ENCODE measurements at places on chromosomes 5 and 9. TPM values are rescaled to one million over a fixed set of nuclear protein-coding genes. Genes with fewer than 3 reads are reported as not detected.

DNA sequence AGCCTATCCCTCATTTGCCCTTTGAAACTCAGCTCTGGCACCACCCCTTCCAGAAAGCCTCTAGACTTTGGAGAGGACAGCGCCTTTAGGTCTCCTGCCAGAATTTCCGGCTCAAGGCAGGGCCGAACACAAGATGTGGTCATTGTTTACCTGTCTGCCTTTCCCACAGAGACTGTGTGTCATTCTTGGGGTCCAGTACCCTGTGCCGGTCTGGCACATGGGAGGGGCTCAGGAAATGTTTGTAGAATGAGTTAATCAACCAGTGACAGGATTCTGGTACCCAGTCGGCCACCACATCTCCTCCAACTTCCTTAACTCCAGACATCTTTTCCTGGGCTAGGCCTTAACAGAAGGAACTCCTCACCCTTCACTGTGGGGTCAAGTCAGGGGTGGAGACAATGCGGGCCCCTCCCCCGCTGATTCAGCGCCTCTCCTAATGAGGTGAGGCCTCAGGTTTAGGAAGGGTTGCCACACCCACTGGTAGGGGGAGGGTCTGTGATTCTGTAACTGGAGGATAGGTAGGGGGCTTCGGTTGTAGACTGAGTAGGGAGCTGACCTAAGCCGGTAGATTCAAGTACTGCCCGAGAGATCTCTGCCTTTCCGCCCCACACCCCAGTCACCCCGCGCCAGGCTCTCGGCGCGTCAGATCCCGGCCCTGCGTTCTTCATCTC, 29.3 kb downstream of the PCDH1 start:
- DNase-seq: peak; percentile 62
- peak overlapping the region; percentile 86 for H3K27ac ChIP-seq
- no peaks in the 10 kb centered on the region for H3K27me3 ChIP-seq
- H3K4me1 ChIP-seq: peaks cover 20% of the 10 kb centered on the region
- peak overlapping the region; percentile 69 for H3K4me3 ChIP-seq
- no peaks in the 10 kb centered on the region for H3K36me3 ChIP-seq

DNA sequence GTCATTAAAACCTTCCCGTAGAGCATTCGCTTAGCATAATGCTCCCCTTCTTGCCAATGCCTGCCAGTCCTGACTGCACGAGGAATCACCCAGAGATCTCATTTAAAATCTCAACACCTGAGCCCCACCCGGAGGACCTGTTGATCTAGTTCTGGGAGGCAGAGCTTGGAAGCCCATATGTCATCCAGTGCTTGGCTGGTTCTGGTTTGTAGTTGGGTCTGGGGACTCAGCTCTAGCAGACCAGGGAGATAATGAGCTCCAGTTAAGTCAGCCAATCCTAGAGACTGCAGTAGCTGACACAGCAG, 131.8 kb upstream of the DAP start:
- no peaks in the 10 kb centered on the region for H3K27me3 ChIP-seq
- H3K4me1 ChIP-seq: no peaks in the 10 kb centered on the region

DNA sequence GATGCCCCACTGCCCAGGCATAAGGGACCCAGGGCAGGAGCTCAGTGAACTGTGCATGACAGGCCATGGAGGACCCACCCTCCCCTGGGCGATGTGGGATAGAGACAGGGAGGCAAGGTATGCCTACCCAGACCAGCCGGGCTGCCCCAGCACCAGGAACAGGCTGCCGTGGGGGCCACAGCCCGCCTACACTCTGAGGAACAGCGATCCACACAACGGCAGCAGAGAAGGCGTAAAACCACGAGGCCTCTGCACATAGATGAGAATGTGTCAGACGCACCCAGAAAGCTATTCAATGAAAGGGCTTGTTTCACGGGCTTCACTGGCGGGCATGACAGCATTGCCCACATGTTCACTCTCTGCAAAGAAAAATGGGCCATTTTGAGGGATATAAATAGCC, 49.5 kb downstream of the SEMA4D start:
- no peak overlapping the region for H3K27ac ChIP-seq
- H3K27me3 ChIP-seq: no peaks in the 10 kb centered on the region
- H3K4me3 ChIP-seq: no peak overlapping the region
- no peaks in the 10 kb centered on the region for H3K36me3 ChIP-seq
- no peaks in the 10 kb centered on the region for H3K4me1 ChIP-seq

DNA sequence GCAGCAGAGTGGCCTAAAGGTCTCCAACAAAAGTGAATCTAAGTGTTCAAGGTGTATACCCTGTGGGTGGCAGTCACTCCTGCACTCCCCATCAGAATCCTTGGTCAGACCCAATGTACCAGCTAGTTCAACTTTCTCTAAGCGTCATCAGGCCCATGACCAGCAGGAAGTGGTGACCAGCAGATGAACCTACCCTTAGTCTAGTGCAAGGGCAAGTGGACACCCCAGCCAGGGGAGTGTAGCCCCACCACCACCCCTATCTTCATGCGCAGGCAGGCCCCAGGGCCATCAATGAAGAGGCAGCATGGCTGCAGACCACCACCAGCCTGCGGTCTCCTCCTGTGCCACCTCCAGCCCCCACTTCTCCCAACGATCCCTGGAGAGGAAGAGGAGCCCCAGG, 213.1 kb downstream of the AGTPBP1 start:
- no peaks in the 10 kb centered on the region for H3K4me1 ChIP-seq
- no peaks in the 10 kb centered on the region for H3K36me3 ChIP-seq
- no peak overlapping the region for H3K4me3 ChIP-seq
- H3K27me3 ChIP-seq: peaks cover 5% of the 10 kb centered on the region
- no peak overlapping the region for H3K27ac ChIP-seq
- DNase-seq: no peak

- H3K36me3 ChIP-seq: no peaks in the 10 kb centered on the region
- DNase-seq: no peak
- H3K27me3 ChIP-seq: no peaks in the 10 kb centered on the region
- no peak overlapping the region for H3K27ac ChIP-seq
- no peak overlapping the region for H3K4me3 ChIP-seq
- no peaks in the 10 kb centered on the region for H3K4me1 ChIP-seq
Observed at GRCh38 chr5:160991205-160991604, 139.2 kb upstream of the ATP10B start.

DNA sequence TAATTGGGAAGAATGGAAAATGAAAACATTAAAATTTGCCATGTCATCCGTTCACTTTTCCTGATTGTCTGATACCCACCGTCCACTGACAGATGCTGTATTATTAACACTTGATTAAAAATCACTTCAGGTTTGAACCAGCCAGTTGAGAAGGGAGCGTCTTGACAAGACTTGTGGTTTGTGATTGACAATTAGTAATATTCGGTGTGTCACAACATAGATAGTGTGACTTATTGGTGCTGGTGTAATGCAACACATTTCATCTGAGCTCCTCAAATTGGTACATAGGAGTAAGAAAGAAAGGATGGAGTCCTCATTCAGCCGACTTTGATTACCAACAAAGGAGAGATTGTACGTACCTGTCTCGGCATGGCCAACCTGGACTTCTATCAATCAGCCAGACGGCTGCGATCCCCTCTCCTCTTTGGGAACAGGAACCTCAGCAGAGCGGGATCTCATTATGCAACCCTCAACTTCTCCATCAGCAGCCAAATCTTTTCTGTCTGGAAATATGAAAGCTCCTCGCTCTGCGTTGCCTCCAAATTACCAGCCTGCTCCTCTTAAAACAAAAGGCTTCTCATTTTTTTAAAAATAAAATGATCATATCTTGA, 211.7 kb upstream of the MVB12B start:
- no peak overlapping the region for H3K27ac ChIP-seq
- H3K36me3 ChIP-seq: no peaks in the 10 kb centered on the region
- DNase-seq: no peak

DNA sequence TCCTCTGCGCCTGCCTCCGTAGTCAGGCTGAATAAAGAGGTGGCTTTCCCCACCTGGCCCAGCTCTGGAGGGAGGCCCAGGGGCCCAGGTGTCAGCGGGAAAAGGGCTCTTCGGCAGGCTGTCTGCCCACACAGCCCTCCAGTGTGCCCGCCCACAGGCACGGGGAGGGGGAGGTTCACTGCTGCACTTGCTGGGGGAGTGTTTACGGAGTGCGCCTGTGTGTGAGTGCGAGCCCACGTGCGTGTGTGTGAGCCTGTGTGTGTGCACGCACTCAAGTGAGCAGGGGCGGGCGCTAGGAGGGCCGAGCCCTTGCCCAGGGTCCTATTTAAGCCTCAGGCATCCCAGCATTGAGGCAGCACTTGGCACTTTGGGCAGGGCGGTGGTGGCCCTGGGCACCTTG, 10.9 kb downstream of the DNLZ start:
- no peak overlapping the region for H3K27ac ChIP-seq
- DNase-seq: no peak
- peaks cover 14% of the 10 kb centered on the region for H3K4me1 ChIP-seq
- H3K4me3 ChIP-seq: no peak overlapping the region
- H3K27me3 ChIP-seq: no peaks in the 10 kb centered on the region

DNA sequence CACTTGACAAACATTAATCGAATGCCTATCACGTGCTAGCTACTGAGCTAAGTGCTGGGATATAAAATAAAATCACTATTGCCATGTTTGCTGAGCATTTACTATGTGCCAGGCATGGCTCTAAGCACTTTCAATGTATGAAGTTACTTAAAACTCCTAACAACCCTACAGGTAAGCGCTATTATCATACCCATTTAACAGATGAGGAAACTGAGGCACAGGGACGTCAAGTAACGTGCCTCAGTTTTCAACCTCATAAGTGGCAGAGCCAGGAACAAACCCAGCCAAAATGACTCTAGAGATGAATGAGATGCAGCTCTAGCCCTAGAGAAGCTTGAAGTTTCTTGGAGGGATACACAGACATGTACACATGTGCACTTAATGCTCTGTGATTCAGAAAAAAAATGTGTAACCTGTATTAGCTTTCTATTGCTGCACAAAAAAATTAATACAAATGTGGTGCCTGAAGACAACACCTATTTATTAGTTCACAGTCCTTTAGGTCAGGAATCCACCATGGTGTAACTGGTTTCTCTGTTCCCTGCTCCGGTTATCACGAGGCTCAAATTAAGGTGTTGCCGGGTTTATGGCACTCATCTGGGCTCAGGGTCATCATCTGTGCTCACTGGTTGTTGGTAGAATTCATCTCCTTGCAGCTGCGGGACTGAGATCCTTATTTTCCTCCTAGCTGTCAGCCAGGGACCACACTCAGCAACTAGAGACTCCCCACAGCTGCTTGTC, 33.7 kb downstream of the TTLL11 start:
- no peak overlapping the region for H3K27ac ChIP-seq
- H3K4me1 ChIP-seq: peaks cover 3% of the 10 kb centered on the region

GRCh38 chr5:626850-627249, 14.7 kb downstream of the CEP72 start:
- no peak overlapping the region for H3K27ac ChIP-seq
- no peak overlapping the region for H3K4me3 ChIP-seq
- no peaks in the 10 kb centered on the region for H3K4me1 ChIP-seq

- no peak overlapping the region for H3K4me3 ChIP-seq
- H3K36me3 ChIP-seq: no peaks in the 10 kb centered on the region
- H3K27me3 ChIP-seq: no peaks in the 10 kb centered on the region
Observed at GRCh38 chr5:15887093-15887492, 292.5 kb downstream of the MARCHF11 start.

- H3K27ac ChIP-seq: no peak overlapping the region
- no peaks in the 10 kb centered on the region for H3K27me3 ChIP-seq
- no peaks in the 10 kb centered on the region for H3K4me1 ChIP-seq
- H3K36me3 ChIP-seq: no peaks in the 10 kb centered on the region
- no peak for DNase-seq
Observed at GRCh38 chr5:167317884-167318283, 973.6 kb upstream of the WWC1 start.

GRCh38 chr5:35781181-35781790, 75.4 kb upstream of the IL7R start:
- H3K27ac ChIP-seq: no peak overlapping the region
- DNase-seq: no peak
- no peaks in the 10 kb centered on the region for H3K4me1 ChIP-seq
- H3K27me3 ChIP-seq: no peaks in the 10 kb centered on the region
- H3K4me3 ChIP-seq: no peak overlapping the region

GRCh38 chr5:111699976-111700375, 57.0 kb downstream of the NREP start:
- no peaks in the 10 kb centered on the region for H3K36me3 ChIP-seq
- H3K4me1 ChIP-seq: no peaks in the 10 kb centered on the region
- DNase-seq: peak; percentile 44

DNA sequence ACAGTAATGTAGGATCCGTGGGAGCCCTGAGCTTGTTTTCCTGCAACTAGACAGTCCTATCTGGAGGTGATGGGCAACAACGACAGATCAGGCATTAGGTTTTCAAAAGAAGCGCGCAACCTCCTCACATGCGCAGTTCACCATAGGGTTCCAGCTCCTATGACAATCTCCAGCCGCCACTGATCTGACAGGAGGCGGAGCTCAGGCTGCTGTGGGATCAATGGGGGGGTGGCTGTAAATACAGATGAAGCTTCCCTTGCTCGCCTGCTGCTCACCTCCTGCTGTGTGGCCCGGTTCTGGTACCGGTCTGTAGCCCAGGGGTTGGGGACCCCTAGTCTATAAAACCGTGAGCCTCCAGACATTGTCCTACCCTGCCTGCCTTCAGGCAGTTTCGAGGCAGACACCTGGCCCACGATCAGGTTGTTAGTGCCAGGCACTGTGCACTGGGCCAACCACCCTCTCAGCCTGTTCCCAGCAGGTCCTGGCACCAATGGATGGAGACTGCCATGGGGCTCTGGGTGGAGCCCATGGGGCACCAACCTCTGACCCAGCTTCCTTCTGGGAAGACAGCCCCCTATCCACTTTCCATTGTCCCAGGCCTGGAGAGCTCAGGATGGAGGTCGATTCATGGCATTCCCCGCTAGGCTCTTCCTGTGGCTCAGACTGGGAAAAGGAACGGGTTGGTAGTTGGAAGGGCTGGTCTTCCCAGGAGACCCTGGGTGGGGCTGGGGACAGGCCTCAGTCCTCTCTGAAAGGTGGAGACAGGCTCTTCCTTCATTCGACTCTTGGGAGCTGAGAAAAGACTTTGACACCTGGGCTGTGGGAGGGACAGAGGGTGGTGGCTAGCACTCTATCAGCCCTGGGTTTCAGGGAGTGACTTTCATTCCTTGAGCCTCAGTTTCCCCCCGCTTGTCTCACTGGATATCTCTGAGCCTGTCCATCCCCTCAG, 1.7 kb downstream of the ENDOG start:
- no peak overlapping the region for H3K27ac ChIP-seq
- no peak for DNase-seq
- H3K4me1 ChIP-seq: peaks cover 8% of the 10 kb centered on the region
- H3K4me3 ChIP-seq: no peak overlapping the region
- peaks cover 7% of the 10 kb centered on the region for H3K36me3 ChIP-seq

IGFBPL1 gene
- total RNA-seq: 5.6 TPM

ANKRD18B gene
- 5.5 TPM for total RNA-seq

KLF4 gene
- total RNA-seq: 3.2 TPM

LECT2 gene
- not detected for total RNA-seq

PLGRKT gene
- total RNA-seq: 10.6 TPM

FOXI1 gene
- total RNA-seq: not detected

FAM221B gene
- total RNA-seq: not detected

Measured in astrocyte (in vitro differentiated cells and primary cell).